ENCODE measurements at places on chromosomes 5 and 9.

DNA sequence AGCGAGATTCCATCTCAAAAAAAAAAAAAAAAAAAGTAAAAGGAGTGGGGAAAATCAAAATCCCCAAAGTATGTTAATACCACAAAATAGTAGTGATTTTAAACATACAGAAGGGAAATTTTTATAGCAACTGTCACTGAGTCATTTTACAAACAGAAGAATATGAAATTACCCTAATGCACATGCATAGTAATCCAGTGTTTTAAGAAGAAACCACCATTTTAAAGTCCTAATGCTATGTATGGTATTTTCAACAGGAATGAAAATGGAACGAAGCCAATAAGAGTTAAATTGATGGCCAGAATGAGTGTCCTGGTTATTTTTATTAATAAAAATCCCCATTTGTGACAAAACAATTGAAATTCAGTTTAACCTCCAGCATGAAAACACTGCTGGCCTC is 26.7 kb upstream of the NXNL2 start:
- DNase-seq, result no peak

DNA sequence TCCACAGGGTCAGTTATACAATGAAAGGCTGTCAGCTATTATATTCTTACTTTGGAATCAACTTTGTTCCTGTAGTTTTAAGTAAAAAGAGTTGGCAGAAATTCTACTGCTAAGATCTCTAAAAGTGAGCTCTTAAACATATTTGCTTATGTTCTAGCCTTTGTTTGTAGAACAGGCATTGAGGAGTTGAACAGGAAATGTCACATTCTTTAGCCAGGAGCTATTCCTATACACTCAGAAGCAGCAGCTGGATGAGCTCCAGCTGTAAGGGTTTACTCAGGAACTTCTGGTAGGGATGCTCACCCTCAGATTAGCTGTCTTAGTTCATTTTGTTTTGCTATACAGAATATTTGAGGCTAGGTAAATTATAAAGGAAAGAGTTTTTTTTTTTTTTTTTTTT is 22.4 kb upstream of the SPINK14 start:
- DNase-seq, result no peak

DNA sequence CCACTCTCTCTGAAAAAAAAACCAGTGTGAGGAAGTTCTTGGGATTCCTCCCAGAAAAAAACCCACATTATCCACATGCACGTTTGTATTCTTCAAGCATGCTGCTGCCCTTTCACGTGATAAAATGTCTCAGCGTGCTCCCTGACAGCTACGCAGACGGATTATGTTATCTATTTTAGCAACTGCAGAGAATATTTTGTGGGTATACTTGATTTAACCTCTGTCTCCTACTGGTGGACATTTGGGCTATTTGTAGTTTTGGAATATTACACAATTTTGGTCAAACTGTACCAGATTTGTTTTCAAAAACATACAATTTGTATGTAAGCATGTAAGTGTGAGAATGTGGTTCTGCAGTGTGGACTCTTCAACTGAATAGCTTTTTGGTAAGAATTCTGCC is 10.7 kb downstream of the PRRC2B start:
- no peak for DNase-seq

GRCh38 chr5:14665101-14665822 is 744 bp downstream of the OTULIN start:
- DNase-seq, result no peak

- DNase-seq, result no peak
Observed at GRCh38 chr5:174418809-174419539, 305.4 kb upstream of the MSX2 start.

GRCh38 chr5:535846-536698 is 11.8 kb upstream of the SLC9A3 start:
- DNase-seq, result no peak

GRCh38 chr5:152124409-152125041 is 199.9 kb upstream of the GLRA1 start:
- DNase-seq, result no peak

GRCh38 chr9:133777068-133777791 is 39.1 kb upstream of the SARDH start:
- DNase-seq, result no peak

GRCh38 chr9:111983484-111983908 is 86.9 kb downstream of the UGCG start:
- DNase-seq, result no peak

DNA sequence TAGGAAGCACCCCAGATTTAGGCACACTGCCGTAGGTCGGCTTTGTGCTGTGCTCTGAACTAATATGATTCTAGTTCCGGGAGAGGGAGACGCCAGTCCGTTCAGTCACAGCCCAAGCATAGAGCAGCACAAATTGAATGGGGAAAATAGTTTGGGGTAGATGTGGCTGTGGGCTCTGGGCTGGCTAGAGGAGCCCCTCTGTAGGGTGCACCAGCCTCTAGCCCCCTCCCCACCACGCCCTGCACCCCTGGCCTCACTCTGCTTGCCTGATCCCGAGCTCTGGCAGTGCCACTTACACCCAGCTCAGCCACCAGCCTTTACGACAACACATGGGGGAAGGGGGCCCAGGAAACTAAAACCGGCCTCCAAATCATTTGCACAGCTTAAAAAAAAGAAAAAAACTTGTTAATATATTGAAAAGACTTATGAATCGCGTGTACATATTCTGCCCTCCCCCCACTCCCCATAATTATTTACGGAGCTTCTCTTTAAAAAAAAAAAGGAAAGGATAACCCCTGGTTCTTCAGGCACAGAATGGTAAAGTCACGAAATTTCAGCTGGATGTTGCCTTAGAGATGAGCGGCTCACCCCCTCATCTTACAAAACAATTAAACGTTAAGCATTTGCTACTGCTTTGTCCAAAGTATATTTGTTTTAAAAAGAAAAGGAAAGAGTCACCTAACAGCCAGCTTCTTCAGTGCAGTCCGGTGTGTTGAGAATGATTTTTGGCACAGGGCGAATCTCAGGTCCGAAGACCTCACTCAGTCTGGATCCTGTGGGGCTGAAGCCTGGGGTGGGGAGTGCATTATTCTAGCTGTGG is 3.5 kb downstream of the LMX1B start:
- DNase-seq, result no peak

DNA sequence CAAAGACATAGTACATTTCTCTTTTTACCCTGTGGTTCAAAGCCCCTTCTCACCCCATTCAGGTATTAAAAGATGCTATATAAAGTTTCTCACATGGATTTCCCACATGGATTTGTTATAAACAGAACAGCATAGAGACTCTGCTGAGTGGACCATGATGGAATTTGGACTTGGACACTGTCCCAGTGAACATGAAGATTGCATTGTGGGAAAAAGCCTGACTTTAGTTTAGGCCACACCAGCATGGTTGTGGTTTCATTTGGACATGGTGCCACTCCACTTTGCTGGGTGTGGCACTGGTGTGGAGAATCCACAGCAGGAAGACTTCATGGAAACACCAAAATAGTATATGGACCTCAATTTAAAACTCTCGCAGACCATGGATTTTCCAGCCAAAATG is 124.6 kb downstream of the ARHGAP26 start:
- peak; percentile 36 for DNase-seq

DNA sequence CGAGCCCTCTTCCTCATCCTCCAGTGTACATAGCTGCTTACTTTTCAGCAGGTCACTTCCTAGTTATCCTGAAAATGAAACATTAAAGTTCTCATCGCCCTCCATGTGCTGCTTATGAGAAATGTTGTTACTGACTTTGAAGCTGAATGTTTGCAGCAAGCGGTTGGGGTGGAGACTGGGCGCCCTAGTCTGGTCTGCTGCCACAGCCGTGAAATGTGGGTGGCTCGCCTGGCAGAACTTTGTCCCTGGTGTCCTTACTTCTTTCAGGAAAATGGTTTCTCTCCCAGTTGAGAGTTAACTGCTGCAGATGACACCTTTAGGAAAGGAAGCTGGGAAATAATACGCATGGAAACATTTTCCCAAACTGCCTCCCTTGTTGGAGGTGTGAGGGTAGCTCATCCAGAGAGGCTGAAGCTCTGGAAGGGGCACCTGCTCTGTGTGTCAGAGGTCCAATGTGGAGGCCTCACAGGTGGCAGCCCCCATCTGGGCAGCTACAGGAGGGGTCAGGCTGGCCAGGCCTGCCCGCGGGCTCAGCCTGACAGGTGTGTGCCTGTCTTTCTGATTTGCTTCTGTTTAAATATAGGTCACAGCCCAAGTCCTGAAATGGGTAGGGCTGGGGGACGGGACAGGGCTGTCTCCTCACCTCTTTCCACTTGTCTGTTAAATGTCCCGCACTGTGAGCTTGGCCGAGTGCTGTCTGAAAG is 24.0 kb downstream of the TRAF2 start:
- no peak for DNase-seq

DNA sequence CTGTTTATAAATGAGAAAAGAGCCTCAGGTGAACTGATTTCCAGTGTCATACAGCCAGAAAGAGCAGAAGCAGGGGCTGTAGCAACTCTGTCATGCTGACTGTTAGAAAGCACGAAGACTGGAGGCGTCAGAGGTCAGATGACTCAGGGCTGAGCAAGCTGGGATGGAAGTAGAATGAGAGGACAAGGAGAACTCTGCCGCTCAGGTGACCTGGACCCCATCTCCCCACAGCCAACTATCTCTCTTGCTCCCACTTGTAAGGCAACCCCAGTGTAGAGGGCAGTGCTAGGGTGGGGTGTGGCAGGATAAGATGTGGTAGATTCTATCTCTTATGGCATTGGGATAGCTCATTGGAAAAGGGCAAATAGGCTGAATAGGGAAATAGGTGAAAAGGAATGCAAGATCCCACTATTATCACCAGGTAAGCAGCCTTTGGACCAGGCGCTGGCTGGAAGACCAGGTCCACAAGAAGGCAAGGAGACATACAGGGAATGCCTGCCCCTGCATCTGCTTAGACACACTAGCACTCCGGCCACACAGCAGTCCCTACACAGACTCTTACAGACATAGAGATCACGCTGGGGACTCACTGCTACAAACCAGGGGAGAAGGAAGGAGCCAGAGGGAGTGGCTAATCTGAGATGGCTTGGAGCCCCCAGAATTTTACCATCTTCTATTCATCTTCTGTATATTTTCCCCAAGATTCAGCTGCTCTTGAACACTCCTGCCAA is 21.2 kb upstream of the LOX start:
- DNase-seq, result no peak

DNA sequence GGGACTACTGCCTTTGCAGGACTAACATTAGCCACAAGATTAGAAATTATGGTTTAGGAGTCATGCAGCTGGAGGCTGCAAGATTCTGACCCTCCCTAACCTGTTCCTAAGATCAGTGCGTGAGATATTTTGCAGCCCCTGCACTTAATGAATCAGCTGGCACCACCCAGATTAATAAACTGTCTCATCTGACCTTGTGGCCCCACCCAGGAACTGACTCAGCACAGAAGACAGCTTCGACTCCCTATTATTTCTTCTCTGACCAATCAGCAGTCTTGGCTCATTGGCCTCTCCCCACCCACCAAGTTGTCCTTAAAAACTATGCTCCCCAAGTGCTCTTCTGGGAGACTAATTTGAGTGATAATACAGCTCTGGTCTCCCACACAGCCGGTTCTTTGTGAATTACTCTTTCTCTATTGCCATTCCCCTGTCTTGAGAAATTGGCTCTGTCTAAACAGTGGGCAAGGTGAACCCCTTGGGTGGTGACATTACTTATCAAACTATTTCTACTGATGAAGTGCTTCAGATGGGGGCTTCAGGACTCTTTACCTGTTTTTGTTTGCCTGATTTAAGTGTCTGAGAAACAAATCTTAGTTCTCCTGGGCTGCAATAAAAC is 17.0 kb downstream of the CTSL start:
- no peak for DNase-seq

- DNase-seq, result no peak
Observed at GRCh38 chr5:127425868-127426267, 91.6 kb upstream of the PRRC1 start.
